Activated naive CD4-positive, alpha-beta T cell treated with Interleukin-2 at 50 U/mL for 16 hours (primary cell): ENCODE measurements at places on chromosomes 6 and 20.

GRCh38 chr20:35871259-35871771, 83.0 kb downstream of the SCAND1 start:
- DNase-seq: no peak

DNA sequence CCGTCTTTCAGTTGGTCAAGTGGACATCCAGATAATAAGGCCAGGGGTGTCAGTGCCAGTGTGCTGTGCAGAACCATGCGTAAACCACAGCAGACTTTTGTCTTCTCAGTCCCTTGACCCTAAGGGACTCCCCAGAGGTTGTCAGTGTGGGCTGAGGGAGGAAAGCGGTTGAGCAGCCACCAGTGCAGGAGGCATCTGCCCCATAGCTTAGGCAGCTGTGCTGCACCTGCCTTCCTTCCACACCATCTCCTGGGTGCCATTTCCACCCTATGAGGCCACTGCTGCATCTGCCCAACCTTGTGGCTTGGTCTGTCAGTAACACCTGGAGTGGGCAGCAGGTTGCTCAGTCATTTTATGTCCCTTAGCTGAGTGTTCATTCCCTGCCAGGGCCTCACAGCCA, 26.0 kb downstream of the PRPF6 start:
- no peak for DNase-seq

DNA sequence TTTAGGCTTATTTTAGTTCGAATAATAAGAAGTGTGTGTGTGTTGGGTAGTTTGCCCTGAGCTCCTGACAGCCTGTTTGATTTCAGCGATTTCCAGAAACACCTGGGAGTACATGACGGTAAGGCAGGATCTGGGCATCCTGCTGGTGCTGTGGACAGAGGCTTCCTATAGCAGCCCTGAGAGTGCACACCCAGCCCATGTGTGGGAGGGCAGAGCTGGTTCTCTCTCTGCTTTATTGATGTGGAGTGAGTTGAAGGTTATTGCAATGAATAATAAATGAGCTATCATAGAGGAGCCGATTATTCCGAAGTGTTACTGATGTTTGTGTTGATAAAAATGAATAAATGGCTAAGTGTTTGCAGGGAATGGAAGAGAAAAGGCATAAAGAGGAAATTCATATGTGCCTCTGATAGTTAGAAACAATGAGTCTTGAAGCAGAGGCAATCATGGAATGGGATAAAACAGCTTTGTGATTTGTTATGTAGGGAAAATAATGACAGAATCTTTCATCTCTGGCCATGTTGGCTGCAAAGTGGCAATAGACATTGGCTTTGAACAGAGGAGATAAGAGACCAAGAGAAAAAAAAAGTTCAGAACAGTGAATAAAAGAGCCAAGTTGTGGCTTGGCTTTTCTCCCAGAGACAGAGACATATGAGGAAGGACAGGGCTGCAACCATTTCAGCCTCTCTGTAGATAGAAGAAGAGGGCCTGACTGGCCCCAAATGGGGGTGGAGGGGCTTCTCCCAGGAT, 166.2 kb upstream of the CHD6 start:
- DNase-seq: no peak

GRCh38 chr20:14821251-14821650, 483.8 kb upstream of the FLRT3 start:
- no peak for DNase-seq
